ENCODE measurements at places on chromosomes 11 and 22.

GRCh38 chr22:21940521-21940920 lies 12.1 kb downstream of the PPM1F start:
- DNase-seq: no peak

- DNase-seq: peak; percentile 56
These were observed 27.1 kb downstream of the ARAP1 start for GRCh38 chr11:72724851-72725723.

DNA sequence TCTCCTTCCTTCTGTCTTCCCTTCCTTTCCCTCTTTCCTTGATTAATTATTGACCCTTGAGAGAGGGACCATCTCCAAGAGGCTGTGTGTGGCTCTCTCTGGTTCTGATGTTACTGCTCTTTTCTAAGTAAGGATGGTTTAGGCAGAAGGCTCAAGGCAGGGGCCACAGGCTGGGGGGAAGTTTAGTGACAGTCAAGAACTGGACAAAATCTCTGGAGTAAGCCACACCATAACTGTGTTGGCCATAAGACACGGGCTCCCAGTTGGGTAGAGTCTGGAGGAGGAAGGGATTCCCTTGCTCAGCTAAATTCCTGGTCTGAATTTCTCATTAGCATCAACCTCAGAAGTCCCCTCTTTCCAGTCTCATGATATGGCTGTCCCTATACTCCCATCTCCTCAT lies 74.7 kb downstream of the BUD13 start:
- no peak for DNase-seq

DNA sequence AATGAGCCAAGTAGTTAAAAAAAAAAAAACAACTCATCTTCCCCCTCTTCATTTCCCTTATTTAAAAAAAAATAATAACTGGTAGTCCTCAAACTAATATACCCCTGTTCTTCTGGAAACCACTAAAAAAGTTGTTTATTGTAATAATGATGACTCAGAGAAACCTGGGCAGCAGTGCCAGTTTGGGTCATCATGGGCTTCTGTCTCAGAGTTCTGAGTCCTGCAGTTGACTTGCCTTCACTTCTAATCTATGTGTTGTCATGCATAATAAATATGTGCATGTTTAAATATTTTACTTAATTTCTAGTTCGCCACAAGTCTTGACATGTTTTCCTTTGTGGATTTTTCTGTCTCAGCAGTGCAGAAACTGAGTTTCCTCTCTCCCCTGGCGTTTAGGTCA lies 46.8 kb downstream of the PPP2R1B start:
- no peak for DNase-seq

DNA sequence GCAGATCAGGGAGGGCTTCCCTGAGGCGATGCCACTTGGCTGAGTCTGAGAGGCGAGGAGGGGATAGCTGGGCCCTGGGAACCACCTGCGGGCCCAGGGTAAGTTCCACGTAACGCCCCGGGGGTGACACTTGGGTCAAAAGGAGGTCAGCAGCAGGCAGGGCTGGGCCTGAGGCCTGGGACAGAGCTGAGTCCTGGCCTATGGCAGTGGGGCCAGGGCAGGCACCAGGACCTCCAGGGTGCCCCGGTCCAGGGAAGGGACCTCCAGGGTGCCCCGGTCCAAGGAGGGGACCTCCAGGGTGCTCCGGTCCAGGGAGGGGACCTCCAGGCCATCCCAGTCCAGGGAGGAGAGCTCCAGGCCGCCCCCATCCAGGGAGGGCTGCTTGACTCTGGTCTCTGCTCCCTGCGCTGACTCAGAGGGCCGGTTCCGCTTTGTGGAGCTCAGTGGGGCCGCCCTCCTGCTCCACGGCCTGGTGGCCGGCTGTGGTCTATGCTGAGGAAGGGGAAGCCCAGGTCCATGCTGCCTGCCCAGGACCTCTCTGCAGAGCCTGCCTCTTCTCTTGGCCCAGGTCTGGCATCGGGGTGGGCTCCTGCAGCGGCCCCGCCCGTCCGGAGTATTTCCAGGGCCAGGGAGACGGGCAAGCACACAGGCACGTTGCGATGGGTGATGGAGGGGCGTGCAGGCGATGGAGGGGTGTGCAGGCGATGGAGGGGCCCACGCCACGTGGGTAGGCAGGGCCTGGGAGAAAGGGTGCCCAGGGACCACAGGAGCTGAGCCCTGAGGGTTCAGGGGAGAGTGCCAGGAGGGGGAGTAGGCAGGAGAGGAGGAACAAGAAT lies 19.5 kb upstream of the WNT7B start:
- DNase-seq: no peak
